ENCODE measurements at places on chromosomes 5 and 9.

DNA sequence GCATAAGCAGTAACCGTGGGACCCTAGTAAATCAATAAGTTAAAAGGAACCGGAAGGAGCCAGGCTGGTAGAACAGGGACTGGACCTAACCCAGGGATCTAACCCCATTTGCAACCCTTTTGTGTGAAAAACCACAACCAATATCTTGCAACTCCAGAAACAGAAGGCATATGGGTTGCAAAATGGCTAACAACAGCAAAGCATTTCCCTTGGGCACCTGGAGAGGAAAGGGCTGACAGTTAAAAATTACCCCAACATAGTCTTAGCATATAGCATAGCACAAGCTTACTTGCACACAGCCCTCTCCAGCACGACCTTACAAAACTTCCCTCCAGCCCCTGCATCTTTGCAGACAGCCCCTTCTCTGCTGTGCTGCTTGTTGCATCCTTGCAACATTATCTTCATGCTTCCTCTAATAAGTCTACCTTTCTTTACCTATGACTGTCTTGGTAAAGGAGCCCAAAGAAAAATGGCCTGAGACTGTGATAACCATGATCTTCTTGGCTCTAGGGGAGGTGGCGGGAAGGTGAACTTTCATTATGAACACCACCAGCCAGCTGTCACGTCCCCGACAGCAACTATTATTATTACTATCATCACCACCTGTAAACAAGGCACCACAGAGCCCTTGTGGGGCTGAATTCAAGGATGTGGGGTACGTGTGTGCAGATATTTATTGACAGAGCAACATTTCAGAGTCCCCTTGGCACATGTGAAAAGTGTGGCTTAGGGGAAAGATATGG, 49.8 kb downstream of the PRRC1 start:
- DNase-seq: no peak

DNA sequence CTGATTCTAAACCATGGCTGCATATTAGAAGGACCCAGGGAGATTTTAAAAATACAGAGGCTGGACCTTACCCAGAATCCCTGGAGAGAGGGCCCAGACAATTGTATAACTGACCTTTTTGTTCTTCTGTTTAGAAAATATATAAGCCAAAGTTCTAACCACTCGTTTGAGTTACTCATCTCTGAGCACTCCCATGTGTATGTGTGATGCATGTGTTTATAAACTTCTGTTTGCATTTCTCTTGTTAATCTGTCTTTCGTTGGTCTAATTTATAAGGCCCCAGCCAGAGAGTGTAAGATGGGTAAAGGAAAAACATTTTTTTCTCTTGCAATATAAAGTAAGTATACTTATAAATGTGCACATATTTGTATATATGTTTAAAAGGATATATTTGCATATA, 443.9 kb downstream of the ZNF608 start:
- no peak for DNase-seq

GRCh38 chr5:33984178-33984577, 315 bp downstream of the SLC45A2 start:
- DNase-seq: no peak

- no peak for DNase-seq
These were observed 255.1 kb downstream of the MCTP1 start for GRCh38 chr5:95029569-95030366.

DNA sequence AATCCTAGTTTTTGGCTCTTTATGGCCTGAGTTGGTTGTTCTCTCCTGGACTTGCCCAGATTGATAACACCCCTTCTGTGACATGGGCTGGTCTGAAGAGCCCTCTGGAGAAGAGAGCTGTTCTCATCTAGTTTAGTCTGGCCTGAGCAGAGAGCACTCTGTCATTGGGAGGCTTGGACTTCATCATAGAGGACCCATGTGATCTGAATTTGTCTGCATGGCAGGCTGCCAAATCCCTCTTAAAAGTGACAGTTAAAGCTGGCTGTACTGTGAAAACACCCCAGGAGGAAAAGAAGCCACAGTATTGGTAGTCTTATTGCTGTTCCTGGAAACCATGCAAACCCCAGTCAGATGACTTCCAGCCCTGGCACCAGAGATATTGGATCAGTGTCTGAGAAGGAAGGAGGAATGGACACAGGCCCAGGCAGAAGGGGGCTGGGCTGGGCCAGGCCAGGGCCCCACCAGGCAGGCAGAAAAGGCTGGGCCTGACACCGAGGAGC, 3.7 kb upstream of the WDR31 start:
- peak; percentile 79 for DNase-seq
